ENCODE measurements at places on chromosomes 2 and 18. TPM values are rescaled to one million over a fixed set of nuclear protein-coding genes. Genes with fewer than 3 reads are reported as not detected.

GRCh38 chr2:241956521-241957110 lies 87.1 kb downstream of the RTP5 start:
- DNase-seq = no peak

- DNase-seq = no peak
Measured at GRCh38 chr2:160478660-160479059, 14.9 kb downstream of the RBMS1 start.

DNA sequence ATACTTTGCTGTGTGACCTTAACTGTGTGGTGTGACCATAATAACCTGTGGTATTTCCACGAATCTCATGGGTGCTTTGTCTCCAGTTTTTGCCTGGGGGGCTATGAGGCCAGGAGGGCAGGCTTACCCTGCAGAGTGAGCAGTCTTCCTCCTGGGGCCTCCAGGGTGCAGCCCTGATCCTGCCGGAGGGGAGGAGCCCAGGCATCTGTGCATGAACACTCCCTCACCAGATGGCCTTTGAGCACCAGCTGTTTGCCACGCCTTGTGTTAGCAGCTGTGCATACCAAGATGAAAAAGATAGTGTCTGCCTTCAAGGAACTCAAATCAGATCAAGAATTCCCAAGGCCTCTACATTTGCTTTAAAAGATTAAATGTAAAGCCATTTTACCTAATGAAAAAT lies 75.0 kb upstream of the RBM44 start:
- no peak for DNase-seq

- no peak for DNase-seq
Measured at GRCh38 chr2:1600191-1601066, 143.9 kb downstream of the PXDN start.

DNA sequence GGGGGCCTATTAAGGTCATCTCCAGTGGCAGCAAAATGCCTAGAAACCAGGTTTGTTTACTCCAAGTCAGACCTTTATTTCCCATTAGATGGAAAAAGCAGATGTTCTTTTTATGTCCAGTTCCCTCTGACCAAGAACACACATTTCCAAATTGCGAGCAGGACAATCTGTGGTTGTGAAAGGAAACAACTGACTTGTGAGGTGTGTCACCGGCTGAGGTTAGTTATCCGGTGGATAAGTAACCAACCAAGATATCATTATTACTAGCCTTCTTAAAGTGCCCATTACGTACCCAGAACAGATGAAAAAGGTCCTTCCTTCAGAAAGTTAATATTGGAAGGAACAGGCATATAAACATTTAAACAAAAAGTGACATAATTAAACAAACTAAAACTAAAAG lies 112.9 kb downstream of the THADA start:
- DNase-seq = peak; percentile 96

GRCh38 chr2:5562865-5563264 lies 129.3 kb upstream of the SOX11 start:
- no peak for DNase-seq

- peak; percentile 59 for DNase-seq
Measured at GRCh38 chr2:212548455-212548819, 9.8 kb upstream of the ERBB4 start.

- no peak for DNase-seq
Measured at GRCh38 chr2:69994166-69994565, 32.7 kb upstream of the ASPRV1 start.

GRCh38 chr18:63878925-63879324 lies 8.6 kb upstream of the SERPINB2 start:
- DNase-seq = no peak

GRCh38 chr2:1253629-1254028 lies 159.6 kb upstream of the TPO start:
- DNase-seq = no peak

DNA sequence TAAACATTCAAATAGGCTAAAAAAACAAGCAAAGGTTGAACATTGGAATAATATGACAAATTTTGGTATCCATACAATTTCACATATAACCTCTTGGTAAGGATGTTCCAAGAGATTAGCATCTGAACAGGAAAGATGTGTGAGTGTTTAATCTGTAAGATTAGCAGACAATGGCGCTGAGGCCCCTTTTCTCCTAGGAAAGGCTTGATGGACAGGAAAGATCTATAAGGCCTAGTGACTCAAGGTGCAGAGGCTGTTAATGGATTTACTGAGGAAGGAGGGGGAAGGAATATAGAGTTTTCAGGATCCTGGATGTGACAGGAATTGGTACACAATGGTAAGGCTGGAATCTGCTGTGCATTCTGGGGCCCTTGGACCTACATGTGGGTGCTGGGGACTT lies 48.1 kb upstream of the SMAD2 start:
- DNase-seq = no peak

- no peak for DNase-seq
Measured at GRCh38 chr2:44805401-44806235, 135.9 kb upstream of the SIX3 start.

DNA sequence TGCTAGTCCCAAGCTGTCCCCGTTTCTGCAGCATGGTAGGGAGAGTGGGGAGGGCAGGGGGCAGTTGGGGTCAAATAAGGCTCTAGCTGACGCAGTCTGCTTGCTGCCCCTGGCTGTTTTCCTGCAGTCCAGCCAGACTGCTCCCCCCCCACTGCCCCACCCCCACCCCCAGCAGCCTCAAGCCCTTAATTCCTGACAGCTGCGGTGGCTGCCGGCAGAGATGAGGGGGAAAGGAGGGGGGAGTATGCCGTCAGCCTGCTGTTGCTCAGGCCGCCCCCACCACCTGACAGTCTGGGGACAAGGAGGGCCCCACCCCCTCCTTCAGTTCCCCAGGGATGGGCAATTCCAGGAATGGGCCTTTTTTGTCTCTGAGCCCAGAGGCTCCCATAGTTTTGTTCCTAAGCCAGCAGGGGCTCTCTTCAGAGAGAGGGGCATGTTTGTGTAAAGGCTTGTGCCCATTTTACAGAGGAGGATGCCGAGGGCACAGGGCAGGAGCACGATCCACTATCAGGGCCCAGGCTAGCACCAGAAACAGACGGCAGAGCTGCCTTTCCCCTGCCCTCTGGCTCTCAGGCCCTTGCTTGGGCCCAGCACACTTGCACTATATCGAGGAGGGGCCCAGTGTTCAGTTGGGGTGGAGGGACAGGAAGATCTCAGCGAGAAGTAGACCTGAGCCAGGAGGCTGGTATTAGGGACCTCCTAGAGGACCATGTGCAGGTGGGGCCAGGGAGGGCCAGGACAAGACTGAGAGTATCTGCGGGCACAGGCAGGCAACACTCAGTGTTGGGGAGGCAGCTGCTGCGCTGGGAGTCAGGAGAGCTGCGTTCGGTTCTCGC lies 1.5 kb upstream of the WNT10A start:
- DNase-seq = no peak

DNA sequence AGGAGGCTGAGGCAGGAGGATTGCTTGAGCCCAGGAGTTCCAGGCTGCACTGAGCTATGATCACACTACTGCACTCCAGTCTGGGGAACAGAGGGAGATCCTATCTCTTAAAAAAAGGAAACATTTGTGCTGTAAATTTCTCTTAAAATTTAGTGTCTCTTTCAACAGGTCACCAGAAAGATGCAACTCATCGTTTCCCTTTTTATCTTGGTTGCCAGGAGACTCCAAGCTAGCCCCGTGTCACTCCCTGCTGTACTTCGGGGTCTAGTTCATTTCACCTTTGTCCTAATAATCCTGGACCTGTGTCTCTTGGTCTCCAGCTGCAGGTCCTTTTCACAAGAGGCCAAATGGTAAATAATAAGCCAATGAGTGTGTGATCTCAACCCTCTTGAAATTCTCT lies 7.1 kb downstream of the HS1BP3 start:
- DNase-seq = no peak

GRCh38 chr2:15557887-15558311 lies 3.2 kb downstream of the NBAS start:
- no peak for DNase-seq

- DNase-seq = no peak
Measured at GRCh38 chr2:11563784-11564666, 30.2 kb downstream of the GREB1 start.

- DNase-seq = peak; percentile 79
Measured at GRCh38 chr2:111160758-111161157, 40.0 kb downstream of the BCL2L11 start.

DNA sequence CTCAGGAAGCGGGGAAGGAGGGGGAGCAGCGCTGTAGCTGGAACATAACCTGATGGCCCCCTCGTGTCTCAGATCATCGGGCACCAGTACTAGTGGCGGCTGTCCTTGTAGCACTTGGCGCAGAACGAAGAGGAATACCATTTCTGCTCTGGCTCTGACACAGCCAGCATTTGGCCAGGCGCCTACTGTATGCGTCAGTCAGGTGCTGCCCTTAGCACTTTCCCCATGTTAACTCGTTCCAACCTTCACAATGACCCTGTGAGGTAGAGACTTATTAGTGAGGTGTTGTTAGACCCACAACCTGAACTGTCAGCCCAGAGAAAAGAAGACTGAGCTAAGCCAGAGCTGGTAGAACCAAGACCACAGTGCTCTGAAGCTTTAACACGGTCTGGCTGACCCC lies 47.7 kb upstream of the EML6 start:
- no peak for DNase-seq

DYNAP gene
- total RNA-seq = not detected

Data from renal cortical epithelial cell (primary cell).